ENCODE measurements at places on chromosomes 1 and 21. TPM values are rescaled to one million over a fixed set of nuclear protein-coding genes. Genes with fewer than 3 reads are reported as not detected.

Gene H6PD
- 37.0 TPM for total RNA-seq

Gene OR2L13
- total RNA-seq: not detected

Gene MX2
- total RNA-seq: not detected

- peak overlapping the region; percentile 10 for H3K4me3 ChIP-seq
- H3K27ac ChIP-seq: peak overlapping the region; percentile 98
Observed at GRCh38 chr1:210597555-210598134, 268.9 kb downstream of the HHAT start.

- peaks cover 3% of the 10 kb centered on the region for H3K36me3 ChIP-seq
- peak overlapping the region; percentile 81 for H3K27ac ChIP-seq
- peaks cover 68% of the 10 kb centered on the region for H3K4me1 ChIP-seq
- no peak for DNase-seq
- H3K4me3 ChIP-seq: peak overlapping the region; percentile 37
Observed at GRCh38 chr1:63821091-63822005, 47.5 kb downstream of the ROR1 start.

GRCh38 chr1:17615157-17615556 lies 75.7 kb downstream of the ARHGEF10L start:
- no peak overlapping the region for H3K4me3 ChIP-seq
- no peak for DNase-seq
- H3K36me3 ChIP-seq: peaks cover 16% of the 10 kb centered on the region
- H3K4me1 ChIP-seq: peaks cover 41% of the 10 kb centered on the region
- no peaks in the 10 kb centered on the region for H3K27me3 ChIP-seq

DNA sequence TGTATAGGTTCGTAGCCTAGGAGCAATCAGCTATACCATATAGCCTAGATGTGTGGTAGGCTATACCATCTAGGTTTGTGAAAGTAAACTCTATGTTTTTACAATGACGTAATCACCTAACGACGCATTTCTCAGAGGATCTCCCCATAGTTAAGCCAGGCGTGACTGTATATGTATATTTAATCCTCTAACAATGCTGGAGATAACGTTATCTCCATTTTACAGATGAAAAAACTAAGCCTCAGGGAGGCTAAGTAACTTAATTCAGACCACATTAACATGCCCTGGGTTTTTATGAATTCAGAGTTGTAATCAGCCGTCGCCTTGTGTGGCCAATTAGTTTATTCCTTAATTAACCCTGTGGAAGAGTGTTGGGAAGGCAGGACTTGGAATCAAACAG lies 107.7 kb upstream of the PLXNA2 start:
- H3K4me1 ChIP-seq: no peaks in the 10 kb centered on the region
- H3K27me3 ChIP-seq: peaks cover 17% of the 10 kb centered on the region
- DNase-seq: no peak
- no peak overlapping the region for H3K27ac ChIP-seq
- H3K36me3 ChIP-seq: no peaks in the 10 kb centered on the region

DNA sequence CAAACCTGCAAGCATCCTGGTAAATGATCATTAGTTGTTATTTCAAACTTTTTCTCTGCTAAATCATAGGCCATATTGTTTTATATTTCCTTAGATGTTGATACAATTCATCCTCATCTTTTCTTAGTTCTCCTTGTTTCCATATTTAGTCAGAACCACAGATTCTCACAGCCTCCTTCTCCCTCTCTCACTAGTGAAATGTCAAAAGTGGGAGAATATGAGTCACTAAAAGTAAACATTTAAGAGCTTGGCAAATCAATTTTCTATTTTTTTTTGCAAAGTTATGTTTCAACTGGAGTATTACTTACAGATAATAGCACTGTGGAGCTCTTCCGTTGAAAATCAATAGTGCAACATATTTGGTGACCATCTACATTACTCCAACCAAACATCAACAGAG lies 308.8 kb downstream of the COL11A1 start:
- no peak for DNase-seq
- peaks cover 1% of the 10 kb centered on the region for H3K27me3 ChIP-seq
- peaks cover 24% of the 10 kb centered on the region for H3K4me1 ChIP-seq
- peak overlapping the region; percentile 1 for H3K27ac ChIP-seq

All from chondrocyte (in vitro differentiated cells).